Cortex of kidney (tissue), 1 donor: ENCODE measurements at places on chromosomes 6 and 20.

DNA sequence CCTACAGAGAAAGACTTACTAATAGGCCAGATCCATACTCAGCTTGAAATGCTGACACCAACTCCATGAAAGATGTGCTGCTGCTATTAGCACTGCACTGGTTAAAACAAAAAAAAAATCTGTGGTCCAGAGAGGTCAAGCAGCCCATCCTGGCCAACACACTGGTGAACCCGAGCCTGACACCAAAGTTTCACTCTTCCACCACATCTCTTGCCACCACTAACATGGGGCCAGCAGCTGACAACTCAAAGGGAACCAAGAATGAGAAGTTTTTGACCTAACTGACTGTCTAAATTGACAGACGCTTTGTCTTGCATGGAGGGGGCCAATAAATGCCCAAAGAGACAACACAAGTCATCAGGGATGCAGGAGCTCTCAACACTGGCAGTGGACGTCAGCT lies 5.4 kb downstream of the CLIC5 start:
- no peak for DNase-seq

GRCh38 chr6:151731313-151731712 lies 76.2 kb upstream of the ESR1 start:
- no peak for DNase-seq

- no peak for DNase-seq
Observed at GRCh38 chr20:5667705-5668528, 82.3 kb upstream of the SHLD1 start.

DNA sequence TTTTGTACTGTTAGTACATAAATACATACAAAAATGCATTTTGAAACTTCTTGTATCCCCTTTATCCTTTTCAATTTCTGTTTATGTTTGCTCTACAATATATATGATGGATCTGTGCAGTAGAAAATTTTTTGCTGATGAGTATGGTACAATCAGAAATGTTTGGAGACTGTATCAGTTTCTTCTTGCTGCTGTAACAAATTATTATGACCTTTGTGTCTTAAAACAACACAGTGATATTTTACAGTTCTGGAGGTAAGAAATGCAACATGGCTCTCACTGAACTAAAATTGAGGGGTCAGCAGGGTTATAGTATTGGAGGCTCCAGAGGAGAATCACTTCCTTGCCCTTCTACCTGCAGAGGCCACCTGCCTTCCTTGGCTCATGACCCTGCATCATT lies 184.4 kb downstream of the EYA2 start:
- DNase-seq: no peak

DNA sequence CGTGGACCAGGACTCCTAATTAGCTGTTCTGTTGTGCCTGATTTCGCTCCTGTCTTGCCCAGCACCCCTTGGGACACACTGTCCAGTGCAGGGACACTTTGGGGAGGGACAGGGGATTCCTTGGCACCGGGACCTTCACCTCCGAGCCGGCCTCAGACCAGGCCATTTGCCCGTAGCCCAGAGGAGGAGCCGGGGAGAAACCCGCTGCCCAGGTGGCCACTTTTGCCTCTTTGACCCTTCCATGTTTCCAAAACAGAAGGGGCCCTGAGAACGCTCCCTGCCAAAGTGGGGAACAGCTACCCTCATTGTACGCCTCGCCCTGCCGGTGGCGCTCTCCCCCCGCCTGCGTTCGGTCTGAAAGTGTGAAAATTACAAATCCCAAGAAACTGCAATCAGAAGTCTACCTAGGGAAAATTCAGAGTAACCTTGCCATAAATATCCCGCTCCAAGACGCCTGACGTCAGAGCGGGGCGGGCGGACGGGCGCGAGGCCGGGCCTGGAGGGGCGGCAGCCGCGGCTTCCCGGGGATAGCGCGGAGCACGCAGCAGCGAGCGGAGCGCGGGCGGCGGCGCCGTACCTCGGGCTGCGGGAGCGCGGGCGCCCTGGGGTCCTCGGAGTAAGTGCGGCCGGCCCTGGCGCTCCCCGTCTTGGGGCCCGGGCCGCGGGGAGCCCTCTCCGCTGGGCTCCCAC lies at the start of gene DAAM2:
DAAM2 (plus strand) TSS at position 527 of the 690 bp plus-strand sequence. CDS start 63,927 bp downstream, outside the sequence.
- DNase-seq: no peak

DNA sequence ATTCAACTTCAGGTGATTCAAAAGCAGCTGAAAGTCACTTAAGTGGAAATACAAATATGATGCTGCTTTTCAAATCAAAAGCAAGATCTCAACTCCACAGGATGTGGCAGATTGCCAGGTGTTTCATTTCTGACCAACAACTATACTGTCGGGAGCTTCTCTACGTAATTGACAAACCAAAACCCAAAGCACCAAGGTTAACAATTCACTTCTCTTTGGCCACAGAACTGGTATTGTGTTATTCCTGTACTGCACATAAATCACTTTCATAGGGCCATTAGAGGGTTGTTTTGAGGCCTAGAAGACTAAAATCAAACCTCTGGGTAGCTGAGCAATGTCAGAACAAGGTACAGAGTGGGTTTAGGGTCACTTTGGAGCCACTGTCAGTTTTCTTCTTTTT lies 169.7 kb downstream of the HAO1 start:
- DNase-seq: no peak

GRCh38 chr20:44423480-44423879 lies 52.2 kb upstream of the TTPAL start:
- no peak for DNase-seq

- no peak for DNase-seq
Observed at GRCh38 chr20:1664911-1665310, 7.3 kb upstream of the SIRPG start.

DNA sequence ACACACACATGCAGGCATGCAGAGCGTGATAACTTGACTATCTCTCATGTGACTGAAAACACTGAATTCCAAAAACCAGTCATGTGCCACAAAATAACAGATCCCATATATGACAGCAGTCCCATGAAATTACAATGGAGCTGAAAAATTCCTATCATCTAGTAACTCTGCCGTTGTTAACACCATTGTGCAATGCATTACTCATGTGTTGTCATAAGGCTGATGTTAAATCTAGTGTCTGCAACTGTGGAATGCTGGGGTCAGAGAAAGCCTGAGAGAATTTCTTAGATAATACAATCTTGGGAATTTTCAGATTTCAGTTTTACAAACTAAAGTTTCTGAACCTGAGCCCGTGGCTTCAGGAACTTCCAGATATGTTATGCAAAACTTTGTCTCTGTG lies 70.2 kb downstream of the LYRM4 start:
- no peak for DNase-seq

- no peak for DNase-seq
Observed at GRCh38 chr6:64831680-64832079, 875.3 kb downstream of the EYS start.
